ENCODE measurements at places on chromosomes 1 and 21.

GRCh38 chr1:208183977-208184911, 59.9 kb downstream of the PLXNA2 start:
- DNase-seq = no peak

- no peak for DNase-seq
Observed at GRCh38 chr1:242455052-242455361, 69.5 kb downstream of the PLD5 start.

GRCh38 chr1:37793773-37794371, at the start of gene MANEAL:
Gene MANEAL, plus strand, starts transcription at chr1:37793847. Its CDS starts 336 bp downstream, at chr1:37794183.
- peak; percentile 82 for DNase-seq

- no peak for DNase-seq
Observed at GRCh38 chr1:86530211-86530845, 16.6 kb upstream of the CLCA4 start.

GRCh38 chr1:8127171-8127641, 101.1 kb upstream of the ERRFI1 start:
- DNase-seq = no peak

- no peak for DNase-seq
Observed at GRCh38 chr1:42941640-42942330, 16.9 kb downstream of the SLC2A1 start.

GRCh38 chr1:162973381-162973795, 95.8 kb upstream of the RGS4 start:
- DNase-seq = no peak

GRCh38 chr1:230212405-230212936, 145.4 kb downstream of the GALNT2 start:
- DNase-seq = no peak

DNA sequence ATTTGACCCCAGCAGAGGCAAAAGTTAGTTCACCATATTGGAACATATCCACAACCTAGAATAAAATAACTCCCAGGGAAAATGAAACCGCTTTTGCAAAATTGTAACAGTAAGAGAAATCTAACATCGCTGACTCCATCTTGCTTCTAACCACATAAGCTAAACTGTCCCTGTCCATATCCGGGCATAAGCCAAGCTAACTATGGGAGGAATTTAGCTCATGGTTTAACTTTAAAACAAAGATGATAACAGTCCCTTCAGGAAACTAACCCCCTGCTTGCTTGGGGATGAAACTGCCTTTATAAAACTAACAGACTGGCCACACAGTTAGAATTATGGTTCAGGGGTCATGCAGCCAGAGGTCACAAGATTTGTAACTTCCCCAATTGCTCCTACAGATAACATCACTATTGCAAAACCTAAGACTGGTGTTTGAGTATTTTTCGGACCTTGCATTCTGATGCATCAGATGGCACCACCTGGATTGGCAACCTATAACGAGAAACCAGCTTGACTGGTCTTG, 46.3 kb downstream of the TESK2 start:
- no peak for DNase-seq

GRCh38 chr1:177385760-177386698, 215.3 kb downstream of the BRINP2 start:
- peak; percentile 9 for DNase-seq

- no peak for DNase-seq
Observed at GRCh38 chr21:36255663-36256062, 64.3 kb upstream of the MORC3 start.

DNA sequence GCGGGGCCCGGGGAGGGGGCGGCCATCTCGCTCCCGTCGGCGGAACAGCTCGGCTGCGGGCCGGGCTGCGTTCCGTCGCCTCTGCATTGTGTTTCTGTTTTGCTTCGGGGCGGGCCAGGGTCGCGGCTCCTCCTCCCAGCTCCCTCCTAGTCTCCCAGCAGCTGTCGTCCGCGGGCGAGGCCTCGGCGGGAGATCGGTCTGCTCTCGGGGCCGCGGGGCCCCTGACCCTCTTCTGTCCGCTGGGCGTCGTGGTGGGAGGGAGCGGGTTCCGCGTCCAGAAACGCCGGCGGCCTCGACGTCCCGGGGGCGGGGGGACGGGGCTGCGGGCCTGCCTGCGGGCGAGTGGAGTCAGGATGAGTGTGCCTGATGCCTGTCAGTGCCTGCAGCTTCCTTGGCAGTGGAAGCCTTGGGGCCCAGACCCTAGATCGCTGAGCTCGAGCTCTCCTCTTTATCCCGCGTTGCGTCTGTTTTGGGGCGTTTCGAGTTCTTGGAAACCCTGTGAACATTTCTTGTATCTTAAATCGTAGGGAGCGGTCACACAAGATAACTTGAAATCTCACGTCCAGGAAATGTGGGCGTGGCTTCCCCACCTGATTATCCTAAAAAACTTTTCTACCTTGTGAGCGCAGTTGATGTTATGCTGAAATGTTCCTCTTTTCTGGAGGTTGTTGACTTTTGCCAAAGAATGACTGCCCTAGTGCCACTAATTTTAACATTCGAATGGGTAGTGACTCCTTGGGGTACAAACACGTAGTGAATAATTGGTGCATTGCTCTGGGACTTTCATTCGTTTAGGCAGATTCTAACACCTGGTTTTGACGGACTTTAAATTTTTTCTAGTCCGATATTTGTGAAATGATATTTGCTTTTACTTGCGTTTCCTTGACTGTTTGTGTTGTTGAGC, 676 bp downstream of the MORC3 start:
- no peak for DNase-seq

GRCh38 chr1:223443397-223443796, 50.2 kb downstream of the CCDC185 start:
- DNase-seq = no peak

GRCh38 chr1:158126425-158126824, 54.3 kb upstream of the CD1D start:
- DNase-seq = no peak

- DNase-seq = no peak
Observed at GRCh38 chr1:17397910-17398695, 26.1 kb downstream of the PADI6 start.

DNA sequence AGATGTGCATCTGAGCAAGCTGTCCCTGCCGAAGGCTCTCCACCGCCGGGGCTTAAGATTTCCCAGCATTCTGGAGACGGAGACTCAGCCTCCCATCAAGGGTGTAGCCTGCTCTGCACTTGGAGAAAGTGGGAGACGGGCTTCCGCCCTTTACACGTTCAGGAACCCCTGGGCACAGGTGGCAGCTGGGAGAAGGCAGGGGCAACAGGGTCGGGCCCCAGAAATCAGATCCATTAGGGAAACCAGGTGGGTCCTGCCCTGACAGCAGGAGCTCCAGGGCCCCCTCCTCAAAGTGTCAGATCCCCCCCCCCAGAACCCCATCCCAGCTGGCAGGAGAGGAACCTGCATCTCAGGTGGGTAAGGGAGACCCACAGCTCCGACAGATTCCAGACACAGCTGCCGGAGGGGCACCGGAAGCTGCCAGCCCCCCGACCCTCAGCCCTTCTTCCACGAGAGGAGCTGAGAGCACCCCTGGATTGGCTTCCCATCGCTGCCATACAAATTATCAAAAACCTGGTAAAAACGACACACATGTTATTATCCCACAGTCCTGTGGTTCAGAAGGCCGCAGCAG, 236.6 kb downstream of the NPHP4 start:
- DNase-seq = no peak

- no peak for DNase-seq
Observed at GRCh38 chr21:32888971-32889370, 117.4 kb upstream of the PAXBP1 start.

- DNase-seq = no peak
Observed at GRCh38 chr1:41240781-41241353, 1.2 kb downstream of the SCMH1 start.

GRCh38 chr1:66687358-66687757, 64.9 kb upstream of the DYNLT5 start:
- DNase-seq = no peak

- DNase-seq = no peak
Observed at GRCh38 chr1:203380420-203381150, 29.7 kb upstream of the FMOD start.

DNA sequence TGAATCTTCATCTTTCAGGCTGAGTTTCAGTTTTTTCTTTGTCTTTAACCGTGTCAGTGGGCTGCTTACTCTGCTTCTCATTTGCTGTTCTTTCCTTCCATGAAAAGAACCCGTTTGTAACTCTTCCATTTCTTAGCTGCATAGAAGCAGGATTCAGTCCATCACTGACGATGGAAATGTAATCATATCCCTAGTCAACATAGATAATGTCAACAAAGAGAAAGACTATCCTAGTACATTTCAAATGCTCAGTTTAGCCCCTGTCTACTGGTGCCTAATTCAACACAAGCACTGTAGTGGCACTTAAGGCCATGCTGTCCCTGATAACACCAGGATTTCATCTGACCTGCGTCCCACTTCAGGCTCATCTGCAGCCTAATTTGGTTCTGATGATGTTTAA, 376 bp downstream of the GBP1 start:
- DNase-seq = no peak

DNA sequence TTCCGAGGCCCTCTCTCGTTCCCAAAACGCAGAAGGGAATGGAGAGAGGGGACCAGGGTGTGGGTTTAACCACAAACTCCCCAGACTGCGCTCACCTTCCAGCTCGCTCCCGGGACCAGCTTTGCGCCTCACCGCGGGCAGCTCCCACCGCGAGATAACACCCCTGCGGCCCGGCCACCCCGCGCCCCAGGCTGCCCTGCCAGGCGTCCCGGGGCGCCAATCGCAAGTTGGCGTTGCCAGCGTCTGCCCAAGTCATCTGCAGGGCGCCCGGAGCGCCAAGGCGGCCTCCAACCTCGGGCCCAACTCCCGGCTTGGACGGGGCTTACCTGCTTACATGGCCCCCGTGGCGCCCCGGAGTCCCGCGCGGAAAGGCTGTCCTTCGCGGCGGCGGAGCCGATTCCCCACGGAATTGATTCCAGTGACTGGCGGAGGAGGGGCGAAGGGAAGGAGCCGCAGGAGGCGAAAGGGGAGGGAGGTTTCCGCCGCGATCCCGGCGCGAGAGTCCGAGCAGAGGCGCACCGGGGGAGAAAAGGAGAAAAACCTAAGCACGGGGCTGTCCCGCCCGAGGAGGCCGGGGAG, 456 bp downstream of the PTPN14 start:
- DNase-seq = peak; percentile 75

- DNase-seq = no peak
Observed at GRCh38 chr1:42949312-42950115, 9.2 kb downstream of the SLC2A1 start.

DNA sequence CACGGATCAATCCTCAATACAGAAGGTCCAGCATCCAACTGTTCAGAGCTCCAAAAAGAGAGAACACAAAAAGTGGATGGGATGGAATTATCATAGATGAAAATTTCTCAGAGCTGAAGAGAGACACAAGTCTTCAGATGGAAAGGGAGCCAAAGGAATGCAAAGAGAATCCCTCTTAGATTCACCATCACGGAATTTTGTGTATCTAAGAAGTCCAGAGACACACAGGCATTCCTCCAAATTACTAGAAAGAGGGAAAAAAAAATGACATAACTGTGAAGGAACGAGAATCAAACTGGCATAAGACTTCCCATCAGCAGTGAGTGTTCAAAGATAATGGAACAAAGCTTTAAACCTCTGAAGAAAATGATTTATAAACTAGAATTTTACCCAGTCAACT, 101.2 kb downstream of the ZSCAN20 start:
- no peak for DNase-seq

DNA sequence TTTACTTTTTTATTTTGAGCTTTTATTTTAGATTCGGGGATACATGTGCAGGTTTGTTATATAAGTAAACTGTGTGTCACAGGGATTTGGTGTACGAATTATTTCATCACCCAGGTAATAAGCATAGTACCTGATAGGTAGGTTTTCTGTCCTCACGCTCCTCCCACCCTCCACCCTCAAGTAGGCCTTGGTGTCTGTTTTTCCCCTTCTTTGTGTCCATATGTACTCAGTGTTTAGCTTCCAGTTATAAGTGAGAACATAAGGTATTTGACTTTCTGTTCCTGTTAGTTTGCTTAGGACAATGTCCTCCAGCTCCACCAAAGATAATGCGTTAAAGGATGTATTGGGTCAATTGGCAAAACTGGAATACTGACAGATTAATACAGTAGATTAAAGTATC, 5.8 kb downstream of the ATP1A4 start:
- no peak for DNase-seq

GRCh38 chr1:18997508-18997907, 41.0 kb upstream of the IFFO2 start:
- DNase-seq = no peak

DNA sequence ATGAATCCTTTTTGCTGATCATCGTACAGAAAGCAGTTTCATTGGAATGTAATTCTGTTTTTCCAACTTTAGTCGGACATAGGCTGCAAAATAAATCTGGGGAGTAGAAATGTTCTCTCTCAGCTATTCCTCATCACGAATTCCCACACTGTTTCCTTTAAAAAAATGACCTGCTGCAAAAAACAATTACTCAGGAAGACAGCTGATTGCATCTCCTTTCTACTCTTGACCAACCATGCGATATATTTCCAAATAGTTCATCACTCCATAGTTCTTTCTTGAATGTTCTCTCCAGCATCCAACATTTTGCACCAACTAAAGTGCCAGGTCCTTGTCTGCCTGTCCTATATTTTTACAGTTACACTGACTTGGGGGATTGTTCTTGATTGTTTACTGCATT, 96.4 kb downstream of the S1PR1 start:
- DNase-seq = no peak

DNA sequence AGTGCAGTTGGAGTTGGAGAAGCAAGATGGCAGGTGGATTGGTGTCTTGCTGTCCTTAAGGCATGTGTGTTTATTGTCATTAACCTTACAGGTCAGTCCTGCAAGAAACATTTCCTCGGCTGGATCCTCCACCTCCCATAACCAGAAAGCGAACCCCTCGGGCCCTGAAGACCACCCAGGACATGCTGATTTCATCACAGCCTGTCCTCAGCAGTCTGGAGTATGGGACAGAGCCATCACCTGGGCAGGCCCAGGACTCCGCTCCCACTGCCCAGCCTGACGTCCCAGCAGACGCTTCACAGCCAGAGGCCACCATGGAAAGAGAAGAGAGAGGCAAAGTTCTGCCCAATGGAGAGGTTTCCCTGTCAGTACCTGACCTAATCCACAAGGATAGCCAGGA, 1.6 kb downstream of the C1orf226 start:
- no peak for DNase-seq

- no peak for DNase-seq
Observed at GRCh38 chr1:109279615-109280278, 3.2 kb downstream of the PSRC1 start.

DNA sequence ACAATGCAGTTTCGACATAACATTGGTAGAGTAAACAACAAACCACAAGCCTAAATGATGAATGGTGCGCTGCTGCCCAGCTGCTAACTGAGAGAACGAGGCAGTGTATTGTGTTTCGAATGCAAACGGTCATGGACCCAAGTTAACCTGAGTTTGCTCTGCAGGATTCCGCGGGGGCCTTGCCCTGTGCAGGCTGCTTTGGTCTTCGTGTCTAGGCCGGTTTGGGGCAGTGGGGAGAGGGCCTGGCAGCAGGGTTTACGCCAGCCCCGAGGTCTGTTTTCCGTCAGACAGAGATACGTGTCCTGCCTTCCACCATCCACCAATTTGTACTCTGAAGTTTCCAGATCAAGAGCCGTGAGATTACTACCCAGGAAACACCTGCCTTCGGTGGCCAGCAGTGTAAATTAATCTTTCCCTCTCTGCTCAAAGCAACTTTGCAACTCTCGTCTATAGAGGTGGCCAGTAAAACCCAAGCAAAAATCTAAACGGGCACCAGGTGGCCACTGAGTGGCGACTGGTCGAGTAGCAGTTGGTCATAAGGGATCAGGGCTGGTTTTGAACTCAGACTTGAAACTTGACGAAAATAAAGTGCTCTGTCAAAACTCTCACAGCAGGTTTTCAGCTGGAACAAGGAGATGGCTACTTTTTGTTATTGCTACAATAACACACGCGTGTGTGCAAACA, 6.3 kb upstream of the PRDM15 start:
- no peak for DNase-seq
